Hepatic stellate cell (primary cell): ENCODE measurements at places on chromosomes 5 and 9.

DNA sequence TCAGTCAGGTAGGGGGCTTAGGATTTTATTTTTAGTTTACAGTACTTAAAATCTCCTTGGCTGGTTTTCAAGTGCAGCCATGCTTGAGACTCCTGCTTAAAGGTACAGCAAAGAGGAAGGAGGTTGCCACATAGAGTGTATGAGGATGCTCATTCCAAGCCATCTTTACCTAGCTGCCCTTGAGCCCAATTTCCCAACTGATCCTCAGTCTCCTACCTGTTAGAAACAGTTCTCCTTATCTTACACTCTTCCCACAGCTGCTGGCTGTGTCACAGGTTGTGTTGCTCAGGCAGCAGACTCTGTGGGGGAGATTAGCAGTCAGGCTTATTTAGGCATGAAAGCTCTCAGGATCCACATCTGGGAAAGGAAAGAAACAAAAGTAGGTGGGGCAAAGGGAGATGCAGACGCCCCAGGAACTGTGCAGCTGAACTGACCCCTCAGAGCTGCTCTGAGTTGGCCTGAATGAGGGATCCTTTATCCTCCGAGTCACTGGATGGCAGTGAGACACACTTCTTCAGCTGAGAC, 95.1 kb downstream of the NMUR2 start:
- DNase-seq = no peak

- no peak for DNase-seq
These were observed 698 bp downstream of the NFX1 start for GRCh38 chr9:33291031-33291397.

DNA sequence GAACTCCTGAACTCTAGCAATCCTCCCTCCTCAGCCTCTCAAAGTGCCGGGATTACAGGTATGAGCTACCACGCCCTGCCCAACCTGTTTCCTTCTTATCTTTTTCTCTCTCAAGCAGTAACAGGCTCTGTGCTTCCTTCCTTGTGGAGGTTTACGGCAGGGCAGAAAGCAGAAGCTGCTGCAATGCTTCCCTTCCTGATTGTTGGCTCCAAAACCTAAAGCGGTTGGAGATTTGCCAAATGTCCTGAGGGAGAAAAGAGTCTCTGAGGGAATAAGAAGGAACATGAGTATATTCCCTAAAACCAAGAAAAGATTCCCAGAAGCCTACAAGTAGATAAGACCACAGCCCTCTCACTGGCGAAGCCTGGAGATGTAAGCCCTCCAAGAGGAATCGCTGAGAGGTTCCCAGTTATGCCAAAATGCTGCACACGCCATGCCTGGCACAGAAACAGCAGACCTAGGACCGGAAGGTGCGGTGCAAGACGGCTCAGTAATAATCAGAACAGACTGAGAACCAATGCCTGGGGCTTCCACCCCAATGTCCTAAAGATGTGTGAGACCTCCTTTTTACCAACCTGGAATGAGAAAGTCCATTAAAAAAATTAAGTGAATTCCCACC, 73.2 kb downstream of the APTX start:
- DNase-seq = no peak

DNA sequence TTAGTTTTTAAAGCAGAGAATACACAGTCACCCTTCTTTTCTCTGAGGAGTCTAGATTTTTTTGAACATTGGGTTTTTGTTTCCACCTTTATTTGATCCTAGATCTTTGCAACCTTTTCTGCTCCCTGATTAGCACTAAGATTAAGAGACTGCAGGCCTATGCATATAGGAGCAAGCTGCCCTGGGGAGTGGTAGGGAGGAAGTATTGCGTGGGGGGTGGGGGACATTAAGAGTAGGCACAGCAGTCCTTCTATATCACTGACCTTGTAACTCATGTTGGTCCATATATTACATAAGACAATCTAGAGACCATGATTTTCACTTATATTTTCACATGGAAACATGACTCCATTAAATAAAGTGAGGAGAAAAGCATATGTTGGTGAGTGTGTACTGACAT, 149.1 kb downstream of the ADGRV1 start:
- no peak for DNase-seq
